ENCODE measurements at places on chromosomes 12 and 14.

GRCh38 chr12:62379026-62379722 lies 87.5 kb upstream of the MON2 start:
- no peak for DNase-seq

GRCh38 chr14:99945732-99946651 lies 119.2 kb upstream of the EVL start:
- no peak for DNase-seq

- DNase-seq: no peak
Measured at GRCh38 chr12:14191612-14192011, 173.9 kb upstream of the ATF7IP start.

DNA sequence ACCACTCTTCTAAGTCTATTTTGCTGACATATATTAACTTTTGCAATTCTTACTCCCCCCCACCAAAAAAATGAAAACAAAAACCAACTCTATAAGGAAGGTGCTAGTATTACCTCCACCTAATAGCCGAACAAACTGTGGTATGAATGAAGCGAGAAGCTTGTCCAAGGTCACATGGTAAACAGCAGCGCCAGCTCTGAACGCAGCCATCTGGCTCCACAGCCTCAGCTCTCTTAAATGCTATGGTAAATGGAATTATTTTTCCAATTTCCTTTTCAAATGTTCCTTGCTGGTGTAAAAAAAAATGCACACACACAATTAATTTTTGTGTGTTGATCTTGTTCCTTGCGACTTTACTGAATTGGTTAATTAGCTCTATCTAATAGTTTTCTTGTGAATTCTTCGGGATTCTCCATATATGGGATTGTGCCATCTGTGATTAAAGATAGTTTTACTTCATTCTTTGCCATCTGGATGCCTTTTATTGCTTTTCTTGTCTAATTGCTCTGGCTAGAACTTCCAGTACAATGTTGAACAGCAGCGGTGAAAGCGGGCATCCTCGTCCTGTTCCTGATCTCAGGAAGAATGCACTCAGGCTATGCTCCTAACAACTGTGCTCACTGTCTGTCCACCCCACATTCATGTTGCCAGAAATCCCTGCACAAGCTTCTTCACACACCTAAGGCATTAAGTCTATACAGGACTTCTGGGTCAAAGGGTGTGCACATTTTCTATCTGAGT lies 10.7 kb upstream of the C12orf76 start:
- no peak for DNase-seq

DNA sequence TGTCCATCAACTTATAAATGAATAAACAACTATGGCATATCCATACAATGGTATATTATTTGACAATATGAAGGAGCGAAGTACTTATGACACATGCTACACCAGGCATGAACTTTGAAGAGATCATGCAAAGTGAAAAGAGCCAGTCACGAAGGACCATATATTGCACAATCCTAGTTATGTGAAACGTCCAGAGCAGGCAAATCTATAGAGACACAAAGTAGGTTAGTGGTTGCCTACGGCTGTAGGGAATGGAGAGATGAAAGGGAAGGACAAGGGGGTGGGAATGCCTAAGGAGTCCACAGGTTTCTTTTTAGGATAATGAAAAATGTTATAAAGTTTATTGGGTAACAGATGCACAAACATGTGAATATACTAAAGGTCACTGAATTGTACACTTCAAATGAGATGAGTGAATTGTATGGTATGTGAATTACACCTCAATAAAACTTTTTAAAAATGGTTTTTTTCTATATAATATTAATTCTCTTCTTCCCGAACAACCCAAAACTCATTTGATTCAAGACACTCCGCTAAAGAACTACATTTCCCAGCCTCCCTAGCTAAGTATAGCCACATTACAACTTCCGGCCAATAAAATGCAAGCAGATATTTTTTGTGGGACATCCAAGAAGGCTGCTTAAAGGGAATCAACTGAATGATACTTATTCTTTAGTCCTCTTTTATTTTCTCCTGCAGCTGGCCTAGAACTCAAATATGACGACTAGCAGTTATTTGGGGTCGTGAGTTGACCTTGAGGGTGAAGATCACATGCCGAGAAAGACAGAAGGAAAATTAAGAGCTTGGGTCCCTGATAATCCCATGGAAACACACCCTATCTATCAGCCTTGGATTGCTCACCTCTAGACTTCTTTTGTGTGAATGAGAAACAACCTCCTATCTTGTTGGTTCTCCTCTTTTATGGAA lies 187.2 kb downstream of the TTC8 start:
- no peak for DNase-seq

GRCh38 chr14:23385642-23386265 lies 8.9 kb downstream of the CMTM5 start:
- no peak for DNase-seq

- no peak for DNase-seq
Measured at GRCh38 chr12:10018386-10018785, 8.0 kb downstream of the CLEC12B start.

GRCh38 chr12:6457220-6457945 lies 5.5 kb downstream of the TAPBPL start:
- DNase-seq: no peak

DNA sequence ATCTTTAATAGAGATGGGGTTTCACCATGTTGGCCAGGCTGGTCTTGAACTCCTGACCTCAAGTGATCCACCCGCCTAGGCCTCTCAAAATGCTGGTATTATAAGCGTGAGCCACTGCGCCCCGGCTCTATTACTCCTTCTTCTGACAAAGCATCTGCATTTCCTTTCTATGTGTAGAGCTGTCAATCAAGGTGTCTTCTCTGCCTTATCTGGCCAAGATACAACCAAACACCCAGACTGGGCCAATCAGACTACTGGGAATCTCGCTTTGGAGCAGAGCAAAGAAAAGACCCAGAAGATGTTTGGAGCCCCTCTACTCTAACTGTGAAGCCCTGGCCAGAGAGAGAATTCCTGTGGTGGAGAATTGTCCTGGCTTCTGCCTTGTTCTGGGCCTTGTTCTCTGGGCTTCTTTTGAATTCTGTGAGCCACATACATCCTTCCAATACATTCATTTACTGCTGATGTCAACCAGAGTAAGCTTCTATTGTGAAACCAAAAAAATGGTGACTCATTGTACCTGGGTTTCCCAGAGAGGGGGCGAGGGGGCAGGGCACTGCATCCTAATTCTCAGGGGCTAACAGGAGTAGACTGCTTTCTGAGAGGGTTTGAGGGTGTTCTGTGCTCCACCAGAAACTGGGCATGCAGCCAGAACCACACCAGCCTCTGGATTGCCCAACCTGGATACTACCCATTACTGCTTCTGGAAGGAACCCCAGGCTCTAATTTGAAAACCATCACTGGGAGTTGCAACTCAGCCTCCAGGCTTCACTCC lies 18.8 kb upstream of the FLVCR2 start:
- DNase-seq: peak; percentile 70

DNA sequence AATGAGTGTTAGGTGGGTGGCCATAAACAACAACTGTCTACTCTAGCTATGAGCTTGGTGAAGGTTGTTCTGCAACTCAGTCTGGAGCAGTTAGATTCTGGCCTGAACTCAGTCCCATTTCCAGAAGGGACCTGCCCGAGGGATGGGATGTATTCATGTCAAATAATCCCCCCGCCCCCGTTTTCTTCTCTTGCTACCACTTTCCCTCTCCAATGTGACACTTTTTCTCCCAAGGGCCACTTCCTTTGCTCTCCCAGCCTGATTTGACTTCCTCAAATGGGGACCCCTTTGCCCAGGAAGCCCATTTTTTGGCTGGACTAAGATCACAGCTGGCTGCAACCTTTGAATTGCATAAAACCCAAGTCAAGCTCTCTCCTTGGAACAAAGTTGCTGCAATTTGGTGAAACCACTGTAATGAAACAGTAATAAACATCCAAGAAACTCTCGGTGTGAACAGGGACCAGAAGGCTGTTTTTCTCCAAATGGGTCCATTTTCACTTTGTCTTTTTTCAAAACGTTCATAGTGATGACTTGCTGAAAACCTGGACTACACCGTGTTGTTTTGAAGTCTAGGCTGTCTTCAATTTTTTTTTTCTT lies 137.2 kb upstream of the GSC start:
- DNase-seq: no peak

GRCh38 chr12:69129017-69129416 lies 110.4 kb upstream of the CPSF6 start:
- DNase-seq: no peak

DNA sequence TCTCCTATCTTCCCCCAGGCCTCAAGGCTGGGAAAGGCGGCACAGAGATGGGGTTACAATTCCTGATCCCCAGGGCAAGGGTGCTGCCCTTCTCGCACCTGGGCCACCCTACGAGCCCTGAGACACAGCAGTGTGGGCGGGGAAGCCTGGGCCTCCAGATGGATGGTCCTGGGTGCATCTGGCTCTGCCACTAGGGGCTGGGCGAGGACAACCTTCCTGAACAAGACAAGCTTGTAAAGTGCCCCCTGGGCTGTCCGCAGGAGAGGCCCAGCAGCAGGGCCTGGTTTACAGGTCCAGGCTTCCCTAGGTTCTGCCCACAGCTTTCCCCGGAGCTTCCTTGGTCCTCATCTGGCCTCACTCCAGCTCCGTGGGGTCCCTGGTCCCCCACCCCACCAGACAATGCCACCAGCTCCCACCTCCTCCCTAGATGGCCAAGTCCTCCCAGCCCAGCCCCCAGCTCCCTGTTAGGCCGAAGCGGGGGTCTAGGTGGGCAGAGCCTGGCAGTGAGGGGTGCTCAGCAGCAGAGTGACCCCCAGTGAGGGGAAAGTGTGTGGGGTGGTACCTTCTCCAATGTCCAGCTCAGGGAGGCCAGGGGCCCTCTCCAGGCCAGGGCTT lies 8.9 kb downstream of the ARL6IP4 start:
- no peak for DNase-seq

- peak; percentile 54 for DNase-seq
Measured at GRCh38 chr12:124568431-124569374, 1.3 kb upstream of the NCOR2 start.

DNA sequence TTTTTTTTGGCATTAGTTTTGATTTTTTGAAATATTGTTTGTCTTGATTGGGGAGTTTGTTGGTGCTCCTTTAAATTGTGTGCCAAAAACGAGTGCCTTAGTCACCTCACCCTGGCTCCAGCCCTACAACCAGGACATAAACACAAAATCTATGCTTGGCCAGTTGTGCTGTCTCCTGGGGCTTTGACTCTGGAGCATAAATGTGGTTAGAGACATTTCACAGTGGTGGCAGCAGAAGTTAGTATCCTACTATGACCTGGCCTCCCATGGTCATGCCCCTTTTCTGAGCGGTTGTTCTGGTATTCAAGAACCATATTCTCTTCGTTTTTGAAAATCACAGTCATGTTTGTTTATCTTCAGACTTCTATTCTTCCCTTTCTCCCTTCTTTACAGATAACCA lies 70.7 kb upstream of the PSMA6 start:
- DNase-seq: no peak

DNA sequence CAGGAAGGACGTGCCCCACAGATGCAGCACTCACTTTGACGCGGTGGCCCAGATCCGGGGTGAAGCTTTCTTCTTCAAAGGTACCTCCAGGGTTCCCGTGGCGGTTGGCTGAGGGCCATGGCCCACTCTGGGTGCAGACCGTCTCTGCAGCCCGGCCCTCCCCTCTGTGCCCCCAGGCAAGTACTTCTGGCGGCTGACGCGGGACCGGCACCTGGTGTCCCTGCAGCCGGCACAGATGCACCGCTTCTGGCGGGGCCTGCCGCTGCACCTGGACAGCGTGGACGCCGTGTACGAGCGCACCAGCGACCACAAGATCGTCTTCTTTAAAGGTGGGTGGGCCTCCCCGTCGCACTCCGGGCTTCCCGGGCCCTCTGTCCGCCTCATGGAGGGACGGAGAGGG lies 16.9 kb downstream of the MMP17 start:
- no peak for DNase-seq

- no peak for DNase-seq
Measured at GRCh38 chr12:49212572-49212971, 23.7 kb upstream of the TUBA1A start.

Data from activated naive CD8-positive, alpha-beta T cell treated with anti-CD3 and anti-CD28 coated beads, Interleukin-2, amount 50 U/mL, for 24 hours (primary cell).